ENCODE measurements at places on chromosomes 5 and 9. TPM values are rescaled to one million over a fixed set of nuclear protein-coding genes. Genes with fewer than 3 reads are reported as not detected.

The INSL6 gene
- 0.44 TPM for polyA plus RNA-seq

The NSG2 gene
- polyA plus RNA-seq = not detected

- no peak overlapping the region for H3K27ac ChIP-seq
- DNase-seq = no peak
- H3K27me3 ChIP-seq = no peaks in the 10 kb centered on the region
- H3K4me3 ChIP-seq = no peak overlapping the region
Observed at GRCh38 chr9:95522871-95523370, 6.2 kb upstream of the PTCH1 start.

- H3K4me1 ChIP-seq = no peaks in the 10 kb centered on the region
- H3K27me3 ChIP-seq = peaks cover 2% of the 10 kb centered on the region
- no peak overlapping the region for H3K4me3 ChIP-seq
- no peak overlapping the region for H3K27ac ChIP-seq
- DNase-seq = no peak
Observed at GRCh38 chr9:111094958-111095357, 56.7 kb upstream of the LPAR1 start.

DNA sequence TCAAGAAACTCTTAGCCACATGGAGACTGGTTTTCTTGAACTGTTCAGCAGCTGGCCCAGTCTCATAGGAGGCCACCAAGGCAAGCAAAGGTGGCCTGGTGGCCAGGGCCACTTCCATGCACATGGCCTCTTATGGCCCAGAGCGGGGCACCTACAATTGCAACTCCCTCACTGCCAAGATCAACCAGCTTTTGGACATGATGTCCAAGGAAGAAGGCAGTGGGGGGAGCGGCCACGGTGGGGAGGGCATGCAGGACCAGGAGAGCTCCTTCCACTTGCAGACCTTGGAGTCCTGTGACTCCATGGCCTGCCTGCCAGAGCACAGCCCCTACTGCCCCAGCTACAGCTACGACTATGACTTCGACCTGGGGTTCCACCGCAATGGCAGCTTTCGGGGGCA is 398.9 kb upstream of the PTPRD start:
- H3K4me3 ChIP-seq = no peak overlapping the region
- no peaks in the 10 kb centered on the region for H3K4me1 ChIP-seq
- no peaks in the 10 kb centered on the region for H3K36me3 ChIP-seq
- H3K27ac ChIP-seq = no peak overlapping the region
- no peak for DNase-seq

- no peaks in the 10 kb centered on the region for H3K36me3 ChIP-seq
- no peak overlapping the region for H3K4me3 ChIP-seq
- H3K27ac ChIP-seq = no peak overlapping the region
- H3K27me3 ChIP-seq = no peaks in the 10 kb centered on the region
Observed at GRCh38 chr5:150146862-150147601, 8.6 kb downstream of the PDGFRB start.
